Mesendoderm (in vitro differentiated cells): ENCODE measurements at places on chromosomes 5 and 9.

DNA sequence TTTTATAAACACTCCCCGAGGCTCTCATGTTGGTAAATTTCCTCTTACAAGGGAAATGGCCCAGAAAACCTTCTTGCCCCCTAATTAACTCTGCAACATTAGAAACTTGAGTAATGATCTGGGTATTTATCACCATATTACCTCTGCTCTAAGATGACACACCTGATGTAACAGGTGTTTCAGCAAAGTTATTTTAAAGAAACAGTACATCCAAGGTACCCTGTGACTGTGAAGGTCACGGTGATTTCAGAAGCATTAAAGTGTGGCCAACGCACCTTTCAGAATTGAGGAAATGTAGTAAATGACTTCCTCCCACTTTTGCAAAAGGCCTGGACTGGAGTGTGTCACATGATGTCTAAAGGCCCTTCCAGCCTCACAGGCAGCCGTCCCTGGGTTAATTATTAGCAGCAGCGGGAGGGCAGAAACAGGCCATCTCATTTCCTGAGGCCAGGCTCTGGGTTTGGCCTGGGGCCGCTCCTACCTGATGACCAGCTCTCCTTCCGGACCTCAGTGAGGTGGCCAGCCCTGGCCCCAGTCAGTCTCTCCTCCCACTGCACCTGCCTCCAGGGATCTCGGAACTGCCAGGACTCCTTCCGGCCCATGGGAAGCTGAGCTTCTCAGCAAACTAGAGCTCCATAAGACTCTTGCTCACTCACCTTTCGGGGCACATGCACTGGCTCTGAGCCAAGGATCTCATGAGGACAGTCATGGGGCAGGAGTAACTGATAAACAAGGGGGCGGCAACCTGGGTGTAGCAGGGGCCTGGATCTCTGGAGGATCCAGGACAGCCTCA is 20.7 kb downstream of the PTPN3 start:
- DNase-seq: no peak

GRCh38 chr5:163877865-163878264 is 372.4 kb downstream of the MAT2B start:
- DNase-seq: no peak

DNA sequence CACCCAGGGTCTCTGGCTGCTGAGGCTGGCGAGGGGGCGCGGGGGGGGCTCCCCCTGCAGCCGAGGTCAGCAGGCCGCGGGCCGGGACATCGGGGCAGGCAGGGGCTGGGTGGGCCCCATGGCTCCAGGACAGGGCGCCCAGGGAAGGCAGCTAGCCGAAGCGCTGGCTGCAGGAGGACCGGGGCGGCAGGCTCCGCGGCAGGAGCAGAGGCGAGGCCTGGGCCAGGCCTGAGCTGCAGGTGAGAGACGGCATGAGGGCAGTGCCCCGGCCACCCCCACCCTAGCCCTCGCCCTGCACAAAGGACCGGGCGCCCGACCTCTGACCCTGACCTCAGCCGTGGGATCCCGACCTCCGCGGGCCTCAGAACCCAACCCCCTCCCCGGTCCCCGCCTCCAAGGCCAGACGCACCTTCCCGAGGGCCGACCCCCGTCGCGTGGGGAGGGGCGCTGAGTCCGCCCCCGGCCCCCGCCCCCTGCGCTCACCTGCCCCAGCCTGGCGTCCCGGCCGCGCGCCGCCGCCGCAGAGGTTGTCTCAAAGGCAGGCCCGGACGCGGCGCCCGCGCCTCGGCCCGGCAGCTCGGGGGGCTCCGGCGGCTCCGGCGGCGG is 431 bp downstream of the RNF208 start:
- DNase-seq: peak; percentile 30

GRCh38 chr9:8564960-8565359 is 765.4 kb upstream of the DMAC1 start:
- DNase-seq: no peak

- DNase-seq: no peak
Measured at GRCh38 chr9:136536721-136537241, 9.1 kb downstream of the NOTCH1 start.

GRCh38 chr5:10699987-10700386 is 61.0 kb downstream of the DAP start:
- no peak for DNase-seq

- no peak for DNase-seq
Measured at GRCh38 chr9:2127486-2127885, 112.3 kb downstream of the SMARCA2 start.

DNA sequence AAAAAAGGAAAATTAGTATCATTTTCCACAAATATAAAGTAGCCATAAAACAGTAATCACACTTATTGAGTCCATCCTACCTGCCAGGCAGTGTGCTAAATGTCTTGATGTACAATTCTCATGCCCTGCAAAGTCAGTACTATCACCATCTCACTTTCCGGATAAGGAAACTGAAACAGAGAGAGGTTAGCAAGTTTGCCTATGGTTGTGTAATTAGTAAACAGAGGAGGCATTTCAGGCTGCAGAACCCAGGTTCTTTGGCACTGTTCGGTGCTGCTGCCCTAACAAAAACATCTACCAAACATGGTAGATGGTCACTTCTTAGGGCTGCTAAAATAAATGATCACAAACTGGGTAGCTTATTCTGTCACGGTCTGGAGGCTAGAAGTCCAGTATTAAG is 22.6 kb downstream of the PLAC8L1 start:
- no peak for DNase-seq

- no peak for DNase-seq
Measured at GRCh38 chr9:38708759-38709158, 11.2 kb downstream of the FAM240B start.

DNA sequence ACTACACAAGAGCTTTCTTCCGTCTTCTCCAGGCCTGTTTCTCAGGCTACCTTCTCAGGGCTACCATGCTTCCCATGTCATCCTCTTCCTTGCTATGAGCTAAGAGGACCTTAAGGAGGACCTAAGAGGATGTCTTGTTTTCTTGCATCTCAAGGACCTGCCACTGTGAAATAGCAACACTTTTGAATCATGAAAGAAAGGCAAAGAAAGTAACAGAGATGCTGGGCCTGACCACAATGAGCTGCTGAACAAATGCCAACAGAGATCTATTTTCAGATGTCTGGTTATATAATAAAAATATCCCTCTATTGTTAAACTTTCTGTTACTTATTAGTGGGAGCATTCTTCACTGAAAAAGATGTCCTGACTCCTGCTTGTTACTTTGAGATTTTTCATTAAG is 36.7 kb upstream of the ANXA1 start:
- no peak for DNase-seq

GRCh38 chr9:2180154-2180553 is 165.0 kb downstream of the SMARCA2 start:
- DNase-seq: peak; percentile 26

GRCh38 chr9:135513351-135513846 is 7.8 kb upstream of the LCN1 start:
- no peak for DNase-seq

DNA sequence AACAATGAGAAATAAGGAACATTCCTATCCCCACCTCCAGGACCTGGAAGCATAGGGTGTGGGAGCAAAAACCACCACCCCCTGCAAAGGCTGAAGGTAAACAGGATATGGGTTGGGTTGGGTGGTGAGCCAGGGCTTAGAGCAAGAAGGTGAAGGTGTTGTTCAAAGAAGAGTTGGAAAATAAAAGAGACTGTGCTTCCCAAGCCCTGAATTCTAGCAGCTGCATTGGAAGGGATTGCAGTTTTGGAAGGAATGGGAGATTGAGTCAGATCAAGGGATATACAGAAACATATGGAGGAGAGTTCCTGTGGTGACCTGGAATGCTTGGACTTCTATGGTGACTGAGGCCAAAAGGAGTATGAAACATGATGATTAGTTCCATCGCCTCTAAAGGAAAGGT is 24.7 kb upstream of the MTAP start:
- peak; percentile 8 for DNase-seq

DNA sequence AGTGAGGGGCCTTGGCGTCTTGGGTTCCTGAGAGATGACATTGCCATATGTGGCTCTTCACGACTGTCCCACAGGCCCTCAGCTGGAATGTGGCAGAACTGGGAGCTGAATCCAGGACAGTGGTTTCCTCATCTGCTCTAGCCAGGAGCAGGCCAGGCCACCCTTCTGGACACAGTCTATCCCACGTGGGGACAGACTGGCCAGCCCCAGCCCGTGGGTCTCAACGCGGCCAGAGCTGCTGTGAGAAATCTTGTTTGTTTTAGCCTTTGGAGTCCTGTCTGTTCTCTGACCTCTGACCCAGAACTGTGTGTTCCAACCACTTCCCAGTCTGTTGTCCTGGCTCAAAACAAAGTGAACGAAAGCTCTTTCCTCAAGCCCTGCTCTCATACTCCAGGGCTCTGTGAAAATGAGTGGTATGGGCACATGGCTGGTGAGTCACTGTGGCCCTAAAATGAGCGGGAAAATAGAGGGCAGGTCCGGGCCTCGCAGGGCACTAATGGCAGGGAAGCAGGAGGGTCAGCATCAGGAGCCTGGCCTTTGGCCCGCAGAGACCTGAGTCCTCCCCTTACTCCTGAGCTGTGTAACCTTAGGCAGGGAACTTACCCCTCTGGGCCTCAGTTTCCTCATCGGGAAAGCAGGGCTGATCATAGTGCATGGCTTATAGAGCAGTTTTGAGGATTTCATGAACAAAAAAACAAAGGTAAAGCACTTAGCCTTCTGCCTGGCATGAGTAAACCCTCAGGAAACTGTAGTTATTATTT is 34.8 kb upstream of the GLRX start:
- no peak for DNase-seq

DNA sequence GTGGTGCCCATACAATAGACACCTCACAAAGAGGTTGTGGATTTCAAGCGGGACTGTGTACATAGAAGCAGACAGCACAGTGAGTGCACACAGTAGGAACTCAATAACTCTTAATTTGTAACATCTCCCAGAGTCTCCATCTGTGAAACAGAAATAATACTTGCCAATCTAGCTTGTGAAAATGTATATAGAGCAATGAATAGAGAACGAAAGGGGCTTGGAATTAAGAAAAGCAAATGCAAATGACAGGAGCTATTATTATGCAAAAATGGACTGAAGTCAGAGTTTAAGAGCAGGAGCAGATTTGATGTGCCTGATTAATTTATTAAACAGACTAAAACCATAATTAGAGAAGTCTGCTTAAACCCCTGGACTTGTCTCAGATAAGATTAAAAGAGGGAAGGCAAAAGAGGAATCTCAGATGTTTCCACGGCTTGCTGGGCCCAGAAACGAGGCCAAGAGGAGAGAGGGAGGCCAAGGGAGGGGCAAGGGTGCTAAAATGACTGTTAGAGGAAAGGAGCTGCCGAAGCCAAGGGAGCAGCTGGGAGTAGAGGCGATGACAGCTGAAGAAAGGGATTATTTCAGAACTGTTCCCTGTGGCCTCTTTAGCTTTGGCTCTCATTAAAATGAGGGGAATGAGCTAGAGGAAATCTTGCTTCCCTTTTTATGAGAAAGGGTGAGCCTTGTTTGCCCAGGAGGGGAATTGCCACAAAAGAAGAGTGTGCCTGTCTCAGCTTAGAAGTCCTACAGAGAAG is 72.1 kb downstream of the FEM1C start:
- DNase-seq: no peak

- no peak for DNase-seq
Measured at GRCh38 chr5:60448600-60448999, 251.4 kb downstream of the DEPDC1B start.

DNA sequence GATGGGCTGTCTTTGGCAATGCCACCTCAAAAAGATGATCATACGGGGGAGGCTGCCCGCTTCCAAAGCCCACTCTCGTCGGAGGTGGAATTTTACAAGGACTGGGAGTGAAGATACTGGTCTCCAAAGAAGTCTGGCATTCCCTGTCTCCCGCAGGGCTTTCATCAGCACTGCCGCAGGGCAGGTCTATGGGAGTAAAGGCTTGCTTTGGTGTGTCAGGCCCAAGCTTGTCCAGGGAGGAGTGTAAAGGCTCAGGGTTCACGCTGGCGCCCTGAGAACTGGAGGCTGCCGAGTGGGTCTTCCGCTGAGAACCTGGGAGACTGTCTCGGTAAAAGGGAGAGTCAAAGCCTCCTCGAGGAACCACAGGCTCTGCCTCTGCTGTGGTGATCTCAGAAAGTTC is 27.0 kb downstream of the SPACA9 start:
- DNase-seq: no peak

- peak; percentile 93 for DNase-seq
Measured at GRCh38 chr5:143345671-143346440, 57.6 kb downstream of the NR3C1 start.

GRCh38 chr5:157166214-157167213 is at the start of gene GARIN3:
GARIN3 (minus strand) TSS chr5:157166264; CDS start chr5:157166168, 96 bp downstream.
- DNase-seq: no peak

DNA sequence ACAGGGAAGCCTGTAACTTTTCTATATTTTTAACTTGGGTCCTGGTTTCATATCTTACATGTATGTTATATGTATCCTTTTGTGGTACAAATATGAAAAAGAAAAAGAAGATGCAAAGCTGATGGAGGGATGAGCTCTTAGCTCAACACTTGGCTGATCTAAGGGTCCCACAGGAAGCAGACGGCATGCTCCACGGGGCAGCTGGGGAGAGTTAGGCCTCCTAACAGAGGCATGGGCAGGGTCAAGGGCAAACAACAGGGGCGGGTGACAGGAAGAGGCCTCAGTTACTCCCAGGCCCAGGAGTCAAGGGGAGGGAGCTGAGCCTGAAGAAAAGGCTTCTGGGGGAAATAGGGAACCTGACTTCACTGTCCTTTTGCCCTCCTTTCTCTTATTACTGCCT is 287.2 kb downstream of the ZSWIM6 start:
- no peak for DNase-seq

DNA sequence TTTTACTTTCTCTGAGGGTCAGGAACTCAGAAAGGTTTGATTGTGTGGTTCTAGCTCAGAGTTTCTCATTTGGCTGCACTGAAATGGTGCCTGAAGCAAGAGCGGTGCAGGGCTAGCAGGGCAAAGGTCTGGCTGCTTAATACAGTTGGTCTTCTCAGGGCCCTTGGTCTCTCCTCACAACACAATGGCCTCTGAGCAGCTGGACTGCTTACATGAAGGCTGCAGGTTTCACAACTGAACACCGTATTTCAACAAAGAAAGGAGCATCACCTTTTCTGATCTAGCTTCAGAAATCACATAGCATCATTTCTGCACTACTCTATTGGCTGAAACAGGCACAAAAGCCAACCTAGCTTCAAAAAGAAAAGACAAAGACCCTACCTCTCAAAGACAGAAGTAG is 122.2 kb downstream of the MLLT3 start:
- DNase-seq: no peak
